Progenitor cell of endocrine pancreas (in vitro differentiated cells): ENCODE measurements at places on chromosomes 11 and 22.
A peak's percentile ranks its signal among the peaks of the same experiment; 100 is the strongest.

- no peak for DNase-seq
Observed at GRCh38 chr11:102347462-102348370, 702 bp downstream of the BIRC2 start.

DNA sequence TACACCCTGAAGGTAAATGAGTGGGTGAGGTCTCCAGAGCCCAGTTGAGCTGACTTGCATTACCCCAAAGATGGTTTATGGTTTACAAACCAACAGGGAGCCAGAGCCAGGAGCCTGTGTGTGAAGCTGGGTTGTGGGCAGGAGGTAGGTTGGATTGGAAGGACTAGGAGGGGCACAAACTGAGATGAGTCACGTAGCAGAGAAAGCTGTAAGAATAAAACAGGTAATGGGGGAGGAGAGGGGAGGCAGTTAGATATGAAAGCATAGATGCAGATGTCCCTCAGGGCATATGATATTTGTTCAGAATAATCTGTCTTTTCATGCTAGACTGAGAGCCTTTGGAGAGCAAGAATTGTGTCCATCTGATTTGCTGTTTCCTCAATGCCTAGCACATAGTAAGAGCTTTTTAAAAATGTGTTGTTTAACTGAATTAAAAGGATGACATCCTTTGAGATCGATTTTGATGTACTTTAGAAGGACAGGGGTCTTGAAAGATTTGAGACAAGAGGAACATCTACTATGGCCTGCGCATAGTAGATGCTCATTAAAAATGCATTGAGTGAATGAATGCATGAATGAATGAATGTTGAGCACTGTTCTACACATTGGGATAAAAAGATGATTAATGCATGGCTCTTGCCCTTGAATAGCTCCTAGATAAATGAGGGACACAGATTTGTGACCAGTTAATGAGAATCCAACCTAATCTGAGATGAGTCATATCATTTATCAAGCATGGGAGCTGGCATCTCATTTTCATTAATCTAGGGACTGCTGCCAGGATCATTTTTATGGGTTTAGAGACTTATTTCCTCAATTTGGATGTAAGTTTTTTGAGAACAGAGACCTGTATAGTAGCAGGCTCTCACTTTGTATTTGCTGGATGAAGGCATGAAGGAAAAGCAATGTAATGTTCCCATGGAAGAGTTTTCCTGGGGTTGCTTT, 175.8 kb upstream of the BDNF start:
- no peak for DNase-seq

GRCh38 chr11:21988477-21988876, 204.4 kb upstream of the ANO5 start:
- DNase-seq: no peak

GRCh38 chr11:44760917-44761550, 34.3 kb downstream of the TSPAN18 start:
- no peak for DNase-seq

GRCh38 chr11:47186076-47186699, at the start of gene PACSIN3:
PACSIN3 (minus strand) TSS chr11:47186434; CDS start chr11:47182727, 3,707 bp downstream.
- DNase-seq: peak; percentile 55

- no peak for DNase-seq
Observed at GRCh38 chr11:88179141-88179540, 3.9 kb upstream of the RAB38 start.

- DNase-seq: no peak
Observed at GRCh38 chr11:8740129-8740528, 57.5 kb downstream of the RPL27A start.
